ENCODE measurements at places on chromosomes 7 and 10.

- DNase-seq, result no peak
Observed at GRCh38 chr7:42448901-42449300, 211.9 kb upstream of the GLI3 start.

- DNase-seq, result no peak
Observed at GRCh38 chr10:120460776-120461175, 3.7 kb downstream of the PLPP4 start.

DNA sequence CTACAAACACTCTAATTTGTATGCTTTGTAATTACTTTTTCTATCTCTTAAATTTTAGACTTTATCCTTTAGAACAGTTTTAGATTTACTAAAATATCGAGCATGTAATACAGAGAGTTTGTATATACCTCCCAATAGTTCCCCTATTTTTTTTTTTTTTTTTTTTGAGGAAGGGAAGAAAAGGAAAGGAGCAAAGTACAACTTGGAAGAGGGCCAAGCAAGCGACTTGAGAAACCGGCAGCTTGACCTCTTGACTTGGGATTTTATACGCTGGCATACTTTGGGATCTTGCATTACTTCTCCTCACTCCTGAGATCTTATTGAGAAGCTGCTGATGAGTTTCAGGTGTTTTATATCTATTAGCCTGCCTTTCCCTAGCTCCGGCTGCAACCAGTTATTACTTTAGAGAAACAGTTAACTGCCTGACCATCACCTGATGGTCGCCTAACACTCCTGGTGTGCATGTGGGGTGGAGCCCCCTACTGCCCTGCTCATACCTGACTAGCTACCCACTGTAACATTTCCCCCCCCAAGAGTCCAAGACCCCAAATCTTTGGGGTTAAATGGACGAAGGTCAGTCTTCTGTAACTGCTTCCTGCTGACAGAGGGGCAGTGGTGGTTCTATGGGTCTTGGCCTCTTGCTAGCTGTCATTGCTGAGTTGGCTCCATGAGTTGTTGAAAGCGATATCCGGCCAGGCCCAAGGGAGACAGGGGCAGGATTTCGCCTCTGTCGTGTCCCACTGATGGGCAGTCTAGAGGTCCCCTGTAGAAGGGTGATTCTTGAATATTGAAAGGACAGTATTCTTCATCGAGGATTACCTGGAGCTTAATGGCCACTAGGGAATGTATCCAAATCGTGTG lies 28.5 kb downstream of the MKLN1 start:
- no peak for DNase-seq

DNA sequence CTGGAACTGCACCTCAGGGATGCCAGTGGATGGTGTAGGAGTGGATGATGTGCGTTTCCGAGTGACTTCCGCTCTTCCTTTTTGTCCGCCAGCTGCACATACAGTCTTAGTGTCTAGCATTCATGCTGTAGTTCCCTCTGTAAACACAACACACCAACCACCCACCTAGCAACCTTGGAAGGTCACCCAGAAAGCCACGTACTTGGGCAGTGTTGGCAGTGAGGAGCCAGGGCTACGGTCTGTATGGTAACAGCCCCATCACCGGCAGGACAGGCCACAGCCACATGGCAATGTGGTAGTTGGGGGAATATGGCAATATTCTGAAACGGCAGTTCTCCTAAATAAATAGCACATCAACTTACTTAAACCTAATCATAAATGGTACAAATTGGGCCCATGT lies 613.5 kb upstream of the MGMT start:
- DNase-seq, result no peak

GRCh38 chr10:13922586-13922985 lies 335.8 kb downstream of the PRPF18 start:
- no peak for DNase-seq

DNA sequence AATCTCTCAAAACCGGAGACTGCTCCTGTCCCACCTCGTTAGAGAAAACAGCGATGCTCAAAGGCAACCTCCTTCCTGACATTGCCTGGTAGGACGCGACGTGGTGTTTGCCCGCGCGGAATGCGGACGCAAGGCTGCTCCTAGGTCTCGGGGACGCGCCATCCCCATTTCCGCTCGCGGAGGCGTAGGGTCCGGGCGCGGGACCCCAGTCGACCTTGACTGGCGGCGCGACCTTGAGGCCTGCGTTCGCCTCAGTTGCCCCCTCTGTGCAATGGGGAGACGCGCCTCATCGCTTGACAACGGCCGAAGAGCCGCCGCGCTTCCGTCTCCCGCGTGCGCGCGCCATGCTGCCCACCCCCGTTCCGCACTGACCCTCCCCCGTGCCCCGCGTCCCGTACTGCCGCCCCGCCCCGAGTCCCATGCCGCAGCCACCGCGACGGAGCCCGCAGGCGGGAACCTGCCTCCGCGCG lies 412 bp upstream of the PPIA start:
- DNase-seq, result no peak

GRCh38 chr7:49812534-49812933 lies 39.1 kb downstream of the VWC2 start:
- DNase-seq, result no peak

GRCh38 chr7:157690833-157691585 lies 354.2 kb downstream of the DNAJB6 start:
- peak; percentile 79 for DNase-seq

DNA sequence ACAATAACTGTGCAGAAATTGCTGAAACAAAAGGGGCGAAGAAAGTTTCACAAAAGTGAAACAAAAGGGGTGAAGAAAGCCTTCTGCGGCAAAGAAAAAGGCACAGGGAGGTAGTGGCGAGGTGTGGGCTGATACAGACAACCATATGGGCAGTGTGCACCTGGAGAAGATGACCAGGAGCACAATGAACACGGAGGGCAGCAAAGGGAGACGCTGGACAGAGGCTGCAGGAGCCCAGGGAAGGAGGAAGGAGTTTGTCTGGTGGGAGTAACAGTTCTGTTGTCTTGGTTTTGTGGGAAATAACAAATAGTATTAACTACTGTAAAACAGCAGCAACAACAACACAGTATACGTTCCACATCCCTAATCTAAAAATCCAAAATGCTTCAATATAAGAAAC lies 42.4 kb downstream of the ESYT2 start:
- no peak for DNase-seq

- no peak for DNase-seq
Observed at GRCh38 chr7:137882261-137882668, 35.5 kb upstream of the DGKI start.

DNA sequence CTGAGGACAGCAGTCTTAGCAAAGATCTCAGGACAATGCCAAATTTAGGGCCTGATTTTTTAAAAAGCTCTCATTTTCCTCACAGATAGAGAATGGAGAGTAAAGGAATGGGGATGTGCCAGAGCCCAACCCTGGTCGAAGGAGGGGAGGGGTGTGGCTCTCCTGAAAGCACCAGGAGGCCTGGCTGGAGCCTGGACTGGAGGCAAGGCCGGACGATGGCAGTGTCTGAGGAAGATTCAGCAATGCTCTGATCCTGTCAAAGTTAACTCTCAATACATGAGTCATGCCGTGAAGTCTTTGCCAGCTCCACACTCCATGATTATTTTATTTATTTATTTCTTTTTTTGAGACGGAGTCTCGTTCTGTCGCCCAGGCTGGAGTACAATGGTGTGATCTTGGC lies 108.3 kb downstream of the UPF2 start:
- no peak for DNase-seq

GRCh38 chr7:34198231-34198641 lies 292.9 kb downstream of the BMPER start:
- DNase-seq, result no peak

- DNase-seq, result no peak
Observed at GRCh38 chr10:45408421-45409319, 34.7 kb downstream of the ALOX5 start.

- DNase-seq, result no peak
Observed at GRCh38 chr7:78140109-78140508, 341.5 kb downstream of the PHTF2 start.

DNA sequence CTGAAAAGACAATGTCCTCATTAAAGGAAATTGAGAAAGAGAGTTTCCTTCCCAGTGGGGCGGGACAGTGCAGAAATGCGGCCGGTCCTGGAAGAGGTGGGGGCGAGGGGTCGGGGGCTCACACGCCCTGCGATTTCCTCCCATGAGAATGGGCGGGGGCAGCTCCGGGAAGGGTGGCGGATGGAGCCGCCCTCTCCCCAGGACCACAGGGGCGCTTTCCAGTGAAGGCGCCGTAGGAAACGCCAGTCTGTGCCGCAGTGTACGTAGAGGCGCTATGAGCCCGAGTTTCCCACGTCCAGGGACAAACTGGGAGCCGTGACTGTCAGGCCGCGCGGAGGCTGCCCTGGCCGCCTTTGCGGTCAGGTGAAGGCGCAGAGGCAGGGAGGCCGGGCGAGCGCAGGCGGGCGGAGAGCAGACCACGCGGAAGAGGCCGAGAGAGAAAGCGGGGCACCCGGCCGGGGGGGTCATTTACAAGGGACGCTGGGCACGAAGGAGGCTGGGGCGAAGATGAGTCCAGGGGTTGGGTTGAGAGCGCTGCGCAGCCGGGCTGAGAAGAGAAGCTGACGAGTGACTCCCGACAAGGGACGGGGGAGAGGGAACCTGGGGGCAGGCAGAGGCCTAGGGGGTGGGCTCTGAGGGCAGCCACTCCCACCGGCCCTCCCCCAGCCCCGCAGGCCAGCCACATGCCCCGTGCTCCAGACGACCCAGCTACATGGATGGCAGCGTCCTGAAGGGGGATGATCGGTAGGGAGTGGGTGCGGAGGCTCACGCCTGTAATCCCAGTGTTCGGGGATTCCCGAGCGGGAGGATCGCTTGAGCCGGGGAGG lies 45.0 kb downstream of the ALOX5 start:
- no peak for DNase-seq

DNA sequence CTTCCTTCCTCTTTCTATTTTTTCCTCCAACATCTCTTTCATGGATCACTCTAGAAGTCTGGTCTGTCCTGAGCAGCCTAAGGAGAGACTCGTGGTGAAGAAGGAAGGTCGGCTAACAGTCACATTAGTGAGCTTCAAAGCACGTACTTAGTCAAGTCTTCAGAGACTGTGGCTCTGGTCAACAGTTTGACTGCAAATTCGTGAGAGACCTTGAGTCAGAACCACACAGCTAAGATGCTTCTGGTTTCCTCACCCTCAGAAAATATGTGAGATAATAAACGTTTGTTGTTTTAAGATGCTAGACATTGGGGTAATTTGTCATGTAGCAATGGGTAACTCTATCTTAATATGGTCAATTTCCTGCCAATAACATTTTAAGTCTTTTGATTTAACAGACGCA lies 126.2 kb upstream of the LRRN3 start:
- DNase-seq, result no peak

DNA sequence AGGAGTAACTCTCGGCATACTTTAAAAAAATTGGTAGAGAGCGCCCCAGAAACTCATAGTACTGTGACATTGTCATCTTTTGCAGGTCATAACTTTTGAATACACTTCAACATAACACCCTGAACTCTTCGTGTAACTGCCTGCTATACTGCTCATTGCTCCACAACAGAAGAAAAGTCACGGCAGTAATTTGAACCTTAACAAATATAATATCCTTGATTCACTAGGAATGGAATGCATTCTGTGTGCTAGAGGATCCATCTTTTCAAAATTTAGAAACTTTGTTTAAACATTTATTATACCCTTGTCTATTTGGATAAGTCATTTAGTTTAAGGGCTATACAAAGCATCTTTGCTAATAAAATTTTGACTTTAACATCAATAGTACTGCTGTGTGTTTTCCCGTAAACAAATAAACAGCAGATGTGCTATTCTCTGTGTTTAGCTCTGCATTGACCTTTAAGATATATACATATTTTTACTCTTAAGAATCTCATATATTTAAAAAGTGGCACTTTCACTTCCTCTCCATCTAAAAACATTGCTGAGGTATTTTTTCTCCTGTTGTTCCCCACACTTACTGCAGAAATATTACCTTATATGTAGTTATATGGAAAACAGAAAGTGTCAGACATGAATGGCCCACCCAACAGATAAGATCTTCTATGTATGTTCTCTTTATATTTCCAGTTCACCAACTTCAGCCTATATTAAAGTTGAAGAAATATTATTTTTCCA lies 217.6 kb upstream of the TMEM229A start:
- no peak for DNase-seq

GRCh38 chr7:46448478-46448877 lies 527.4 kb upstream of the IGFBP3 start:
- DNase-seq, result no peak

DNA sequence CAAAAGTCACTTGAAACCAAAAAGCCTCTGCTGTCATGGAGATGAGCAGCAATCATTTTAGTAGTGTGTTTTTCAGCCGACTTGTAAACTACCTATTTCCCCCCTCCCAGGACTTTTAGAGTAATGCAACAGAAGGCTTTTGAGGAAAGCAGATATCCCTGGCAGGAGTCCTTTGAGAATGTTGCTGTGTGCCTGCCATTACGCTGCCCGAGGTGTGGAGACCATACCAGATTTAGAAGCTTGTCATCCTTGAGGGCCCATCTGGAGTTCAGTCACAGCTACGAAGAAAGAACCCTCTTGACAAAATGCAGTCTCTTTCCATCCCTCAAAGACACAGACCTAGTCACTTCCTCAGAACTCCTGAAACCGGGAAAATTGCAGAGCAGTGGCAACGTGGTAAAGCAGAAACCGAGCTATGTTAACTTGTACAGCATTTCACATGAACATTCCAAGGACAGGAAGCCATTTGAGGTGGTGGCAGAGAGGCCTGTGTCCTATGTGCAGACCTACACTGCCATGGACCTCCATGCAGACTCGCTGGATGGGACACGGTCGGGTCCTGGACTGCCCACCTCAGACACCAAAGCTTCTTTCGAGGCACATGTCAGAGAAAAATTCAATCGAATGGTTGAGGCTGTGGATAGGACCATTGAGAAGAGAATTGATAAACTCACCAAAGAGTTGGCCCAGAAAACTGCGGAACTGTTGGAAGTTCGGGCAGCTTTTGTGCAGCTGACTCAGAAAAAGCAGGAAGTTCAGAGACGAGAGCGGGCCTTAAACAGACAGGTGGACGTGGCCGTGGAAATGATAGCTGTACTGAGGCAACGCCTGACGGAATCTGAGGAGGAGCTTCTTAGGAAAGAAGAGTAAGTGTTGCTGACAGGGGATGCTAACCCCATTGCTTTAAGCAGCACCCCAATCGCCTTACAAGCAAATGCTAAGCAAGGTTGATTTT lies 2.2 kb downstream of the ZNF365 start:
- DNase-seq, result no peak

- DNase-seq, result no peak
Observed at GRCh38 chr10:11106621-11107374, 89.1 kb downstream of the CELF2 start.

- DNase-seq, result no peak
Observed at GRCh38 chr7:43905209-43905946, 1.0 kb downstream of the URGCP start.

DNA sequence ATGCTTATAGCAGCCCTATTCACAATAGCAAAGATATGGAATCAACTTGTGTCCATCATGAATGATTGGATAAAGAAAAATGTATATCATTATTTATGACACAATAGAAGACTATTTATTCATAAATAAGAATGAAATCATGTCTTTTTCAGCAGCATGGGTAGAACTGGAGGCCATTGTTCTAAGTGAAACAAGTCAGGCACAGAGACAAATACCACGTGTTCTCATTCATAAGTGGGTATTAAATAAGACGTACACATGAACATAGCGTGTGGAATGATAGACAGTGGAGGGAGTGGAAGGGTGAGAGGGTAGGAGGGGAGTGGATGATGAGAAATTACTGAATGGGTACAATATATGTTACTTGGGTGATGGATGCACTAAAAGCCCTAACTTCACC lies 762.4 kb downstream of the REEP3 start:
- no peak for DNase-seq
